NCI-H2171 treated with DMSO at 0.1 percent for 48 hours (cell line): ENCODE measurements at places on chromosomes 7 and 10.

GRCh38 chr7:108254259-108254658, 124.1 kb upstream of the LAMB4 start:
- DNase-seq: peak; percentile 33

DNA sequence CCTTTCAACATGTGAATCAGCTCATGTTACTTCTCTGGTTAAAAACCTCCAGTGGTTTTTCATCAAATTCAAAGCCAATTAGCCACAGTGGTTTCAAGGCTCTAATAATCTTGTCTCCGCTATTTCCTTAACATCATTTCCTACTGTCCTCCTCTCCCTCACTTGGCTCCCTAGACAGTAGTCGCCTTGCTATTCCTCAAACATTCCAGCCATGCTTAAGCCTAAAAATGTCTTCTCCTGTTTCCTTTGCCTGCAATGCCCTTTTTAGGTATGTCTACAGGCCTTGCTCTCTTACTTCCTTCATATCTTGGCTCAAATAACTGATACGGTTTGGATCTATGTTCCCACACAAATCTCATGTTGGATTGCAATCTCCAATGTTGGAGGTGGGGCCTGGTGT, 779.4 kb upstream of the LRRN3 start:
- no peak for DNase-seq

DNA sequence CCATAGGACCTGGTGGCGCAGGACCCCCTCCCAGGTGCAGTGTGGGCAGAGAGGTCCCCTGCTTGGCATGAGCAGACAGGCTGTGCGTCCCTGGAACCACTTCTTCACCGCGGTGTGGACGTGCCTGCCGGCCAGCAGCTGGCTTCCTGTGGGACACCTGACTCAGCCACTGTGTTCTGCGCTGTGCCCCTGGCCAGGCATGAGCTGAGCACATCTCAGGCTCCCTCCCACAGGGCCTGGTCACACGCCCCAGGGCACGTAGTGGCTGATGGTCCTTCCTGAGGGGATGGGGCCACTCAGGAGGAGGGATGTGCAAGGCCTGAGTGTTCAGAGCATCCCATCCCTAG, 3.5 kb upstream of the DEPP1 start:
- no peak for DNase-seq

GRCh38 chr10:92430103-92430502, 139.1 kb downstream of the MARCHF5 start:
- no peak for DNase-seq

GRCh38 chr10:103734731-103735130, 120.6 kb downstream of the SH3PXD2A start:
- no peak for DNase-seq

DNA sequence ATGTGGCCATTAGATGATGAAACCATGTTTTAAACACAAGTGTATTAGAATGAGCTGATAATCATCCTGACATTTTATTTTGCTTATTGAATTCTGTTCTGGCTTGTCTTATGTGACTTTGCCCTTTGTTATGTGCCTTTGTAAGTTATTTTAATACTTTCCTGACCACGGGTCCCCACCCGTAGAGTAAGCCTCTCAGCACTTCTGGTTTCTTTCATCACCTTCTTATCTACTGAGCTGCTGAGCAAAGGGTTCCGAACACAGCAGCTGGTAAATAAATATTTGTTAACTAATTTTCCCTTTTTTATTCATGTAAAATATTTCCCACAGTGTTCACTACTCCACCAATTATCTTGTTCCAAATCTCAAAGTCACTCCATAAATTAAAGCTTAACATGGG, 1115.3 kb downstream of the SORCS3 start:
- DNase-seq: no peak

GRCh38 chr7:52586704-52587103, 448.7 kb upstream of the POM121L12 start:
- DNase-seq: no peak

GRCh38 chr10:95296764-95297163, 6.0 kb upstream of the PDLIM1 start:
- DNase-seq: no peak

- no peak for DNase-seq
Observed at GRCh38 chr10:60718886-60719285, 59.4 kb upstream of the CDK1 start.

- DNase-seq: peak; percentile 93
Observed at GRCh38 chr7:152462995-152463708, 27.3 kb upstream of the KMT2C start.

DNA sequence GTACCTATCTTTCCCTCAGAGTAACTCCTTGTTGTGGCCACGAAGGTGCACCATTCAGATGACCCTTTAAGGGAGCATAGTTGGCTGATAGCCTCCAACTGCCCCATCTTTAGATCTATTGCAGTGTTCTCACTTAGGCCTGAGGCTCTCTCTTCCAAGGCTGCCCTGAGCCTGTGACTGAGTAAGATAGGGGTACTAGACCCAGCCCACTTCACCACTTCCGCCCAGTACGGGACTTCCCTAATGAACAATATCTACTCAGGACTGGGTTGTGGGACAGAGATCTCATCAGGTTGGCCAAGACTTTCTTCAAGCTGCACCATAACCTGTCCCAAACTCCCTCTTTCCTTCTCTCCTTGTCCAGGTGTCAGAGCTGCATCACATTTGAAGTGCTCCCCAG, 5.7 kb upstream of the GNAI1 start:
- no peak for DNase-seq

- no peak for DNase-seq
Observed at GRCh38 chr10:44906486-44906885, 4.7 kb upstream of the TMEM72 start.

DNA sequence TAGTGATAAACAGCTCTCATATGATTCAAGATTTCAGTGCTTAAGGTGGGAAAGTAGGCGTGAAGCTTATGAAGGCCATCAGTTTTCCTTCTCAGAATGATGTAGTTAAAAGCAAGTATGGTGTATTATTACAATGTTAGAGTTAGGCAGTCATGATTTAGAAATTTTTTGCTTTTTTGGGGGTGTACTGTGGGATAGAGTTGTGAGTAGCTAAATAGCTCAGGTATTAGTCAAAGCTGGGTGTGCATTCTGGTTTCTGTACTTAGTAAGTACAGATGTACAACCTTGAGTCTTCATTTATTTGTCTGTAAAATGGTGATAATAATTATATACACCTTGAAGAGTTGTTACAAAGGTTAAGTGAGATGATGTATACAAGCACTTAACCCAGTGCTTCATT, 52.2 kb downstream of the R3HCC1L start:
- DNase-seq: no peak

GRCh38 chr10:102313221-102313896, 68.0 kb downstream of the GBF1 start:
- DNase-seq: no peak

GRCh38 chr10:117900280-117900679, 146.5 kb downstream of the RAB11FIP2 start:
- peak; percentile 88 for DNase-seq

DNA sequence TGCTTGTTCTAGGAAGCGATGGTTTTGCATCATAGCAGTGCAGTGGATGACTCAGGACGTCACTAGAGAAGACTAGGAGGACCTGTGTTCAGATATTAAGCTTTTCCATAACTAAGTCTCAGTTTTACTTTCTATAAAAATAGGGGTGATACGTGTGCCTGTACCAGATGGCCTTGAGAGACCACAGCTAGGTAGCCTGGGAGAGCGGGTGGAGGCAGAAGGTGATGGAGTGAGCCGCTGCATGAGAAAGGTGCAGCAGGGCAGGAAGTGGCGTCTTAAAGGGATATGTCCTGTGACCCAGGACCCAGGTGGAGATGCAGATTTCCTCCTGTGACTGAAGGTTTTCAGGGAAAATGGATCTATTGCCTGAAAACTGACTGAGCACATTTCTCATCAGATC, 304.9 kb downstream of the CDC14C start:
- DNase-seq: no peak
